ENCODE measurements at places on chromosomes 12 and 14. TPM values are rescaled to one million over a fixed set of nuclear protein-coding genes. Genes with fewer than 3 reads are reported as not detected.

ACTR6 gene
- total RNA-seq: 36.3 TPM

IRF9 gene
- 17.5 TPM for total RNA-seq

PPM1A gene
- total RNA-seq: 86.7 TPM

PRIM1 gene
- 31.0 TPM for total RNA-seq

IAPP gene
- not detected for total RNA-seq

KRT86 gene
- total RNA-seq: not detected

SDR9C7 gene
- 0.31 TPM for total RNA-seq

VSX2 gene
- total RNA-seq: not detected

MIP gene
- total RNA-seq: not detected

VRTN gene
- not detected for total RNA-seq

IL23A gene
- total RNA-seq: not detected

PLEKHG7 gene
- not detected for total RNA-seq

FOXN4 gene
- total RNA-seq: 0.94 TPM

DNAH10 gene
- total RNA-seq: 45.1 TPM

APOLD1 gene
- 19.4 TPM for total RNA-seq

SLC6A12 gene
- 7.8 TPM for total RNA-seq

KRT80 gene
- not detected for total RNA-seq

SALL2 gene
- total RNA-seq: 14.4 TPM

CLEC14A gene
- 4.1 TPM for total RNA-seq

METTL1 gene
- total RNA-seq: 2.8 TPM

PTHLH gene
- not detected for total RNA-seq

AKAP6 gene
- 256 TPM for total RNA-seq

ALX1 gene
- not detected for total RNA-seq

TRPV4 gene
- 0.31 TPM for total RNA-seq

NRIP2 gene
- not detected for total RNA-seq

GALNT6 gene
- total RNA-seq: not detected

ISM2 gene
- total RNA-seq: not detected

BIN2 gene
- 0.63 TPM for total RNA-seq

GLS2 gene
- total RNA-seq: 6.3 TPM

TM9SF1 gene
- total RNA-seq: 20.7 TPM

TOGARAM1 gene
- 85.1 TPM for total RNA-seq

WDHD1 gene
- 11.9 TPM for total RNA-seq

NACA gene
- total RNA-seq: 1,016 TPM

SLC6A13 gene
- 5.6 TPM for total RNA-seq

TEX52 gene
- not detected for total RNA-seq

OR6C4 gene
- total RNA-seq: not detected

TPPP2 gene
- total RNA-seq: not detected

LRP1-AS gene
- total RNA-seq: not detected

TMEM260 gene
- 35.1 TPM for total RNA-seq

PAX9 gene
- total RNA-seq: not detected

KRT2 gene
- not detected for total RNA-seq

SERPINA10 gene
- total RNA-seq: not detected

SLCO1A2 gene
- 7.5 TPM for total RNA-seq

PROX2 gene
- total RNA-seq: not detected

TAS2R20 gene
- 26.0 TPM for total RNA-seq

VASH1 gene
- 103 TPM for total RNA-seq

AQP6 gene
- 0.31 TPM for total RNA-seq

DHRS2 gene
- not detected for total RNA-seq

HOXC9 gene
- not detected for total RNA-seq

HOXC10 gene
- total RNA-seq: not detected

ANO4 gene
- total RNA-seq: 77.3 TPM

JPH4 gene
- total RNA-seq: 50.1 TPM

MYRFL gene
- 1.3 TPM for total RNA-seq

NYNRIN gene
- 34.7 TPM for total RNA-seq

CISTR gene
- not detected for total RNA-seq

CLEC1B gene
- not detected for total RNA-seq

Measured in parietal lobe (tissue), 2 donors.